ENCODE measurements at places on chromosomes 2 and 18.

GRCh38 chr2:136242100-136242499, 124.2 kb upstream of the CXCR4 start:
- DNase-seq = no peak

DNA sequence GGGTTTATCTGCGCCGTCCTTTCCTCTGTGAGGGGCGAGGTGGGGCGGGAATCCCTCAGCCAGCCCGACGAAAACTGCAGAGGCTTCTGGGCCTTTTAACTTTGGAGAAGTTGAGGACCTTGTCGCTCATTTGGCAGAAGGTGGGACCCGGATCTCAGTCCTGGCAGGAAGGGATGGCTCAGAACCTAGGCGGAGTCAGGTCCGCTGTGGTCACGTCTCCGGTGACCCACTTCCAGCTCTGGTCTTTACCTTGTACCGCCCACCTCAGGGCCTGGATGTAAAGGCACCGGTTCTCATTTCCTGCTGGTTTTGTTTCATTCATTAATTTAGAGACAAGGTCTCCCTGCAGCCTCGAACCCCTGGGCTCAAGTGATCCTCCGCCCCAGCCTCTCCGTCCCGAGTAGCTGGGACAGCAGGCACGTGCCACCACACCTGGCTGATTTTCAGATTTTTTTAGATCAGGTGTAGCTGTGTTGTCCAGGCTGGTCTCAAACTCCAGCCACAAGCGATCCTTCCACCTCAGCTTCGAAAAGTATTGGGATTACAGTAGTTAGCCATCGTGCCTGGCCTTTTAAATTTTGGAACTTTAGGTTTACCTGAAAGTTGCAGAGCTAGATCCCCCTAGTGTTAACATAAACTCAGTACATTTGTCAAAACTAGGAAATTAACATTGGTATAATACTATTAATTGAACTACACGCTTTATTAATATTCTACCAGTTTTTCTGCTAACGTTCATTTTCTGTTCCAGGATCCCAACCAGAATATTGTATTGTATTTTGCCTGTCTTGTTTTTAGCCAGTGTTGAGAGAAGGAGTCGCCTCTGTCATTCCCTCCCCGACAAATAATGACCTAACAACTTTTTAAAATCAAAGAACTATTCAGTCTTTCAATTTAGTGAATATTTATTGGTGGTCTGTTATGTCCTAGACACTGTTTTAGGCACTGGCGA, 852 bp downstream of the POLI start:
- DNase-seq = peak; percentile 66

DNA sequence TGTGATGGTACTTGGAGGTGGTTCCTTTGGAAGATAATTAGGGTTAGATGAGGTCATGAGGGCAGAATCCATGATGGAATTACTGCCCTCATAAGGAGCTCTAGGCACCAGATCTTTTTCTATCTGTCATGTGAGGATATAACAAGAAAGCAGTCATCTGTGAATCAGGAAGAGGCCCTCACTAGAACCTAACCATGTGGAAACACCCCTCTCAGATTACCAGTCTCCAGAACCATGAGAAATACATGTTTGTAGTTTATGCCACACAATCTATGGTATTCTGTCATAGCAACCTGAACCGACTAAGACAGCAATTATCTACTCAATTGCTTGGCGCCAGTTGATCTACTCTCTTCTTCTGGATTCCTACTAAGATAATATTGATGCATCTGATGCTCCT, 2.4 kb upstream of the SERPINB10 start:
- no peak for DNase-seq

GRCh38 chr2:198146346-198146940, 342.1 kb downstream of the PLCL1 start:
- DNase-seq = no peak

- no peak for DNase-seq
These were observed 39.1 kb upstream of the FAM124B start for GRCh38 chr2:224440988-224441387.

DNA sequence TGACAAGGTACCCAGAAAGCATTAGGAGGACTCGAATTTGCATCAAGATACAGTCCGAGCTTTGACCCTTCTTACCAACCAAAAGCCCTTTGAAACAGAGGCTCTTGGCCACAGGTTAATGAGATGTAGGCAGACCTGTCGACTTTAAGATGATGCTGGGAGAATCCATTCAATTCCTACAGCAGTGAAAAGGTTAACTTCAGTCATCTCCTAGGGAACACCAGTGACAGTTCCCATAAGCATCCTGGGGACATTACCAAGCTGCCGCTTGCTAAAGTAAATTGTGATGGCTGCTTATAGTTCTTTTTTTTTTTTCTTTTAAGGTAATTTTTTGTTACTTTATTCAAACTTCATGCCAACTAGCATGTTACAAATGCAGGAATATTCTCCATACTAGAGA, 379.3 kb downstream of the SOX11 start:
- DNase-seq = no peak

- DNase-seq = peak; percentile 55
These were observed 655 bp downstream of the ACTR3 start for GRCh38 chr2:113890253-113891235.

- no peak for DNase-seq
These were observed 1193.9 kb upstream of the CELF4 start for GRCh38 chr18:38759457-38759856.

- no peak for DNase-seq
These were observed 413.6 kb upstream of the ID2 start for GRCh38 chr2:8268172-8268783.

DNA sequence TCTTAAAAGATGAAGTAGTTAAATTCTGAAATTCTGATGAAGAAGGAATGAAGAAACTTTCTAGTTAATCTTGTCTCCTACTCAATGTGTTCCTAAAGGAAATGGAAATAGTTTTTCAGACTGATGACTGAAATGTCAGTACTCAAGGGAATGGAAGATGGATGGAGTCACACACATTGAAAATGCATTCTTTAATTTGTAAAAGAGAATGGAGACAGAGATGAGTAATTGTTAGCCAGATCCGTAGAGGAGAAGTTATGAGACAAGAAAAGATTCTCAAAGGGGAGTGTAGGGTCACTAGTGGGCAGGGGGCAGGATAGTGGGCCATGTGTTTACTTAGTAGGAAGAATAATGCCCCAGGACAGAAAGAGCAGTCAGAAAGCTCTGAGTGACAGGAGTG, 13.3 kb downstream of the ZSWIM2 start:
- no peak for DNase-seq

DNA sequence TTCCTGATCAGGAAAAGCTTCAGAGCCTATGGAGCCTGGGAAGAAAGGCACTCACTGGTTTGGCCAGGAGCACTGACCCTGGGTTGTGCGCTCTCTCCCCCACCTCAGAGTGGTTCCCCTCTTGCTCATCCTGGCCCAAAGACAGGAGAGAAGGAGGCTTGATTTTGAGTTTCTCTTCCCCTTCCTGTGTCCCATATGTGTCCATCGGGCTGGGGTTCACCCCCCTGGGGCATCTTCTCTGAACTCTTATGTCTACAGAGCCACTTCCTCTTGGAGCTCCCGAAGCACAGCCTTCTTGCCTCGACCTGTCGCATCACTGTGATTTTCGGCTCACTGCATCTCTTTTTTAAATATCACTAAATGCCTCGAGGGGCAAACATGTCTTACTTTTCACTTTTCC, 692.3 kb downstream of the RNF144A start:
- no peak for DNase-seq

- no peak for DNase-seq
These were observed 199.2 kb downstream of the TNS1 start for GRCh38 chr2:217803653-217803960.

GRCh38 chr2:199994896-199995295, 39.5 kb downstream of the MAIP1 start:
- DNase-seq = no peak

DNA sequence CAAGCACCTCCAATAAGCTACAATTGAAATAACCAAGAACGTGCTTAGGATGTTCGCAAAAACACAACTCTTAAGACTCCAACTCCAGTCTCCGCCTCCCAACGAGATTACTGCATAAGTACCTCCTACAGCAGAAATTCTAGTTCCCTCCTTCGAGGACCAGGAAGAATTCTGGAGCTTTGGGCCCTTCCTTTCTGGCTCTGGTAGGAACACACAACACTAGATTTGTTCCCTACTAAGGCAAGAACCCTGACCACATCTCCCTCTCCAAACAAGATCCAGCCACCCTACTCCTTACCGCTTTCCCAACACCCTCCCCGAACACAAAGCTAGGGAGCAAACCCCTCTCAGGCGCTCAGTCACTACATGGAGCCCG, 721 bp downstream of the ADAM17 start:
- peak; percentile 66 for DNase-seq

DNA sequence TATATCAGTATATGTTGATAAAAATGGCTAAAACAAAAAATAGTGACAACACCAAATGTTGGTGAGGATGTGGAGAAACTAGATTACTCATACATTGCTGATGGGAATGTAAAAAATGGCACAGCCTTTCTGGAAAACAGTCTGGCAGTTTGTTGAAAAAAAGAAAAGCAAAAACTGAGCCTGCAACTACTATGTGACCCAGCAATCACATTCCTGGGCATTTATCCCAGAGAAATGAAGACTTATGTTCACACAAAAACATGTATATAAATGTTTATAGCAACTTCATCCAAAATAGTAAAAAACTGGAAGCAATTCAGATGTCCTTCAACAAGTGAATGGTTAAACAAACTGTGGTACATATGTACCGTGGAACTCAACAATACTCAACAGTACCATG, 7.5 kb upstream of the KDSR start:
- no peak for DNase-seq

DNA sequence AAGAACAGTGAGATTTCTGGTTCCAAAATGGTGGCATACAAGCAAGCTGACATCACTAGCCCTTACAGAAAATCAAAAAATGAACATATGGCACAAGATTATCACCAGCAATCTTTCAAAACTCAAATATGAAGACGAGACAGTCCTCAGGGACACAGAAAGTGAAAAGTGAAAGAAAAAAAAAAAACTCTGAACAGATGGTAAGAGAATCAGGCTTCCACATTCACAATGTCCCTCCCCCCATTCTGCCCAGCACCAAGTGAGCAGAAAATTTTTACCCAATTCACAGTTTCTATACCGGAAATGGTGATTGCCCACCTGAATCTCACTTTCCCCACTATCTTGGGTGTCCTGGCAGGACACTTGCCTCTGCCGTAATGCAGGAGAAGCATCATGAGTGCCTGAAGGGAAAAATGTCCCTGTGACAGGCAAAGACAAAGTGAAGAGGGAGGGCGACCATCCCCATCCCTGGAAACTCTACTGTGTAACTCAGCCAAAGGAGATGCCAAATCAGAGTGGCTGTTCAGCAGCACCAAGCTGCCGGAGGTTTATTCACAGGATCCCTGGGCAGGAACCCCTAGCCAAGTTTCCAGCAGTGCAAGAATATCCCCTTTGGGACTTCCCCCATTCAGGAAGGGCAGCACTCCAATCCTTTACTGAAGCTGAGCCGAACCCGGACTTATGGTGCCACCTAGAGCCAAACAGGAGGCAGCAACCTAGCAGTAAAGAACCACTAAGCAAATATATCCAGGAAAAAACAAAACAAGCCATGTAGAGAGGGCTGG, 312.2 kb downstream of the LRATD1 start:
- no peak for DNase-seq

DNA sequence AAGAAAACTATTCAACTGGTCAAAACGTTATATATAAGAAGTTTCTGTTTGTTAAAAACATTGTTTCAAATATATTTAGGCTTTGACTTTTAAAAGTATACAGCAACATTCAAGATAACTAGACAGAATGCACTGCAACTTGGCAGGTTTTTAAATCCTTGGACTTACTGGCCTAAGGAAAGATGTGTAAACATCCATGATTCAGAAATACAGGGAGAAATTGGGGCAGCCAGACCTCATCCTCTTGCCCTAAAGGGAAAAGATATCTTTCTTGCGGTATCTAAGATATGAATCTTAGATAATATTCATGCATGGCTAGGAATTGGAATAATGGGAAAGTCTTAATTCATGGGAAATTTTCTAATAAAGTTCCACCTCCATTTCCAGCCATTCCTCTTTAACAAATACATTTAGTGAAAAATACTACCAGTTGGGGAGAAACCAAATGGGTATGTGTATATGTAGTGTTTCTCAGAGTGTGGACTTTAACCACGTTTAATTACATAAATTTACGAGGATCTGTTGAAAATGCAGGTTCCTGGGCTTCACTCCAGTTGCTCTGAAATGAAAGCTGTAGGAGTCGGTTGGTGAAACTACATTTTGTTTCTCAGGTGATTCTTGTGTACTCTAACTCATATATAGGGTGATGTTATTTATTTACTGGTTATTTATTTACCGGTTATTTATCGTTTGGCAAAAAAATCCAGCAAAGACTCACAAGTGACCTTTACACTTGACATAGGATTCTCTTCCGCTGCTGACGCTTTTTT, 587 bp upstream of the TANK start:
- DNase-seq = no peak

- DNase-seq = no peak
These were observed 1.1 kb downstream of the ENOSF1 start for GRCh38 chr18:711310-711656.

DNA sequence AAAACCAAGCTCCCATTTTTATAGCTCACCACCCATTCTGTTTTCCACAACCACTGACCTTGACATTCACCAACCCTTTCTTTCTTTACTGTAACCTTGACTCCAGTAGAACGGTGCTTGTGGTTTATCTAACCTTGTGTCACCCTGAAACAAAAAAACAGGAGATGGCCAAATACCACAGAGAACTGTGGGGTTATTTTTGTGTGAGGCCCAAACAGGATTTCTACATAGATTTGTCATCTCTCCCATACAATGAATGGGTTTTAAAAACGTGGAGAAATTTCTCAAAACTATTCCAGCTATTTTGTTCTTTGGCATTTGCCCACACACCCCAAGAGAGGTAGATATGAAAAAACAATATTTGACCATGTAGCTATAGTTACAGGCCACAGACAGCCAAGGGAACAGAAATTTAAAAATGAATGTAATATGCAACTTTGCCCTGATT, 231.3 kb upstream of the TANK start:
- no peak for DNase-seq

DNA sequence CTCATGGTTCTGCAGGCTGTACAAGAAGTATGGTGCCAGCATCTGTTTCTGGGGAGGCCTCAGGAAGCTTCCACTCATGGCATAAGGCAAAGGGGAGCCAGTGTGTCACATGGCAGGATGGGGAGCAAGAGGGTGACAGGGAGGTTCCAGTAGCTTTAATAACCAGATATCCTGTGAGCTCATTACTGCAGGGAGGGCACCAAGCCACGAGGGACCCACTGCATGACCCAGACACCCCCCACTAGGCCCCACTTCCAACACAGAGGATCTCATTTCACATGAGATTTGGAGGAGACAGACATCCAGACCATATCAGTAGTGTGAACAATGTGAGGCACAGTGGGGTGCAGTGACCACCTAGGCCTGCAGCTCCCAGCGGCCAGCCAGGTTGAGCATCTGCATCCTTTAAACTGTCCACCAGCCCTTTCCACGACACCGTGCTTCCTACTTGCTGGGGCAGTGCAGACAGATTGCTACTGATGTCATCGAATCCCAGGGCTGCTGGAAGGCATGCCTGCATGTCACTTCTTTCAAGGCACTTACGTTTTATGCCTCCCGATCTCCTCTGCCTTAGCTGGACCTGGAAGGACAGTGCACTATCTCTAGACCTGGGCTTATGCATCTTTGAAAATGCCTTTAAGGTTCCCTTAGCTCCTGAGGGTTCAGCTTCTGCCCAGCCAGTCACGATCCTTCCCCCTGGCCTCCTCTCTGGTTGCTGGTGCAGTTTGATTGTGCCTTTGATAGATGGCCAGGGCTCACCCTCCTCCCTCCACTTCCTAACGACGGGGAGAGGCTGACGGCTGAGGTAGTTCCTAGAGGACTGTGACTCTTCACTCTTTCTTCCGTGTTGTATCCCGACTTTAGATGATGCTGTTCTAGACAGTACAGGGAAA, 174.3 kb downstream of the FAM210A start:
- no peak for DNase-seq
